ENCODE measurements at places on chromosomes 6 and 20.

- DNase-seq, result no peak
These were observed 268.5 kb upstream of the QKI start for GRCh38 chr6:163146036-163146435.

DNA sequence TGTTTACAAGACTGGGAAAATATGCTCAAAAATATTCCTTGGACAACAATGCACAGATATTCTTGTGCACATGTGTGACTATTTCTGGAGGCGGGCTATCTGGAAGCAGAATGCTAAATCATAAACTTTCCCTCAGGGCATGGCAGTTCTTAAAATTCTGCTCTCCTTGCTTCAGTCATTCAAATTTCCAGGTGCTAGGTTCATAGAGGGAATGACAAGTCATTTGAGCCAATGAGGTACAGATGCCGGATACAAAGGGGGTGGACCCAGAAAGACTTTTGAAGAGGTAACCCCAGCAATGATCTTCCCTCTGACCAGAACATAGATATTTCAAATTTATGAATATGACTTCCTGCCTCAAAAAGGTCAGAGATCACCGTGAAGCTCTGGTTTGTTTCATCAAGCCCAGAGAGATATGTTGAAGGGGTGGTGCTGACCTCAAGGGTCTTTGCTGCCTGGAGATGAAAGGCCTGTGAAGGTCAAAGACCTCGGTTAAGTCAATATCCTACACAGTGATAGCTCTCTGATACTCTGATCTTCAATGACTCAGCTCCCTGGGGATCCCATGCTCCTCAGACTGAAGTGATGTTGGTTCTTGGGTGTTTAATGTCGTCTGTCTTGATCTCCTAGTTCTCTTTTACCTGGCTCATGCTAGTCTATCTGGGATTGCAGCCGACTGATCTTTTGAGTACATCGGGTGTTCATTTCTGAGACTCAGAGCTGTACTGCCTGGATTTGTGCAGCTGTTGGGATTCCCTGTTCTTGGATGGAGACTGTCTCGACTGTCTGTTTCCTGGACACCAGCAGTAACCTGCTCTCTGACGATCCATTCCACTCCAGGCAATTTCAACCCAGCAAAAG lies 47.5 kb upstream of the TSHZ2 start:
- DNase-seq, result no peak

GRCh38 chr6:48151142-48151541 lies 40.1 kb upstream of the PTCHD4 start:
- DNase-seq, result no peak

GRCh38 chr20:23683807-23684206 lies 5.0 kb downstream of the CST4 start:
- no peak for DNase-seq

DNA sequence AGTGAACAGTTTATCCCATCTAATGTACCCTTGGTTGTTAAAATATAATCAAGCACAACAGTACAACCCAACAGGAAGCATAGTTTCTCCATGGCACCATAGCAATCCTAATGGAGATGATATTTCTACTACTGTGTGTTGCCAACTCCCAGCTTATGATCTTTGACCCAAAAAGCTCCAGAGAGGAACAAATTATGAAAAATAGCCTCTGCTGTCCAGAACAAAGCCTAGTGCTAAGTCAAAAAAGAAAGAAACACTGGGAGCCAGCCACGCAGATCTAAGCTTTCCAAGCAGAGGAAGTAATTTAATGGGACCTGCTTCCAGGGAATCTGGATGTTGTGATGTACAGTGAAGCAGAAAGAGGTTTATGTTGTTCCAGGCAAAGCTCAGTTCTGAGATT lies 52.2 kb upstream of the TASP1 start:
- no peak for DNase-seq

DNA sequence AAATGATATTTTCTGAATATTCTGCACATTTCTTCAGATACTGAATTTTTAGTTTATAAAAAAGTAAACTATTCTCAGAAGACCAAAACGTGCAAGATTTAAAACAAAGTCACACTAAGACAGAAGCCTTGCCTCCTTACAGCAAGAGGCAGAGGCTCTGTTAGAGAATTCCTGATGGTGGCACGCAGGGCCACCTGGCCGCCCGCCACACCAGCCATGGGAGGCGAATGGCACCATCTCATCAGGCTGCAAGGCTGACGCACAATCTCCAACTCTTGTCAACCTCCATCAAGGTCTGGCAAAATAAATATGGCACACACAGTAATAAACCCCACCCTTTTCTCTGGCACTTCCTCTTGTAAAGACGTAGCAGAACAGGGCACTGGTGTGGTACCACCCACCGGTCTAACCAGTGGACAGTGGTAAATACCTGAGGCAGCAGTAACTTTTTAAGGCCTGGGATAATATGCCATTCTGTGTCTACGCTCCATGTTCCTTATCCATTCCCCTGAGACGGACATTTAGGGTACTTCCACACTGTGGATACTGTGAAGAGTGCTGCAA lies 111.4 kb downstream of the WDR27 start:
- DNase-seq, result no peak

- DNase-seq, result no peak
These were observed 367.6 kb downstream of the THBS2 start for GRCh38 chr6:168885751-168886742.

DNA sequence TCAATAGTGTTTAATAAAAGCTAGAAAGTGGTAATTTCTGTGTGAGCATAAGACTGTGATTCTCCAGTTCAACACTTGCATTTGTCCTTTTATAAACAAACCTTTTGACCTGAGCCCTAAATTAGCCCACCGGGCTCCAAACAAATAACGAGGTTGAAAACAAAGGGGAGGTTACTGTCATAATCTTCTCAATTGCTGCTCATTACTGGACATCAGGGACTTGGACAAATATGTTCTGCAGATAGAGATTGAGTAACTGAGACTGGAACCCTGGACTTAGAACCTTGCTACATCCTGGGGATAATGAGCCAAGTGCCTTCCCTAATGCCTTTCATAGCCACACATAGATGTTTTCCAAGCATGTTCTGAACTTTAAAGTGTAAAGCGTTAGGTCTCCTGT lies 84.2 kb upstream of the PCSK2 start:
- no peak for DNase-seq

DNA sequence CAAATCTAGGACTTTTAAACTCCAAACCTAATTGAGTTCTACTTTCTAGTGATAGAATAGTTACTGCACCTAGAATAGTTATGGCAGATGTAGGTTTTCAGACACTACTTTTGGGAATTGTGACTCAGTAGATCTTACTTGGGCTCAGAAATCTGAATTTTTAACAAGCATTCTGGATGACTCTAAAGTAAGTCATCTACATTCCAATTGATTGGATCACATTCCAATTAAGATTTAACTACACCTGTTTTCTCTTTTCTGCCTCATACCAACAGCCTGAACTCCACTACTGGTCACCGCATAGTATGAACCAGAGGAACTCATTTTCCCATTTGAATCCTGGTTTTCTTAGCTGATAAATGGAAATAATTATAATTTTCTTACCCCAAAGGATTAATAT lies 49.5 kb upstream of the TFAP2D start:
- no peak for DNase-seq

- no peak for DNase-seq
These were observed 158.2 kb downstream of the AKAP7 start for GRCh38 chr6:131293472-131293911.

DNA sequence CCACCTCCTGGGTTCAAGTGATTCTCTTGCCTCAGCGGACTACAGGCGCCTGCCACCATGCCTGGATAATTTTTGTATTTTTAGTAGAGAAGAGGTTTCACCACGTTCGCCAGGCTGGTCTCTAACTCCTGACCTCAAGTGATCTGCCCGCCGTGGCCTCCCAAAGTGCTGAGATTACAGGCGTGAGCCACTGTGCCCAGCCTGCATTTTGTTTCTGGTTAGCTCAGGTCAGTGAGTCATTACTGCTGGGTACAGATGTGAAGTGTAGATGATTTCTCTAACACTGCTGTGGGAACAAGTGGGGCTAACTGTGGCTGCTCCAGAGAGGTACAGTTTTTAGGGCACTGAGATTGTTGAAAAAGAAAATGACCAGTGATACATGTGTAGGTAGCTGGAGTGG lies 188.6 kb downstream of the PRL start:
- peak; percentile 9 for DNase-seq

DNA sequence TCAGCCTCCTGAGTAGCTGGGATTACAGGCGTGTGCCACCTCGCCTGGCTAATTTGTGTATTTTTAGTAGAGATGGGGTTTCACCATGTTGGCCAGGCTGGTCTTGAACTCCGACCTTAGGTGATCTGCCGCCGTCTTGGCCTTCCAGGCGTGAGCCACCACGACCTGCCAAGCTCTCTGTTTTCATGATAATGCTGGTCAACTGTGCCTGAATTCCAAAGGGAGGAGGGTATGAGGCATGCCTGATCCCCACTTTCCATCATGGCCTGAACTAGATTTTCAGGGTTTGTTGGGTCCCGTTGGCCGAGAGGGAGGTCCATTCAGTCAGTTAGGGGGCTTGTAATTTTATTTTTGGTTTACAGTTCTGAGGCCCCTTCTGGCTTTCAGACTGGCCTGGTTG lies 28.0 kb upstream of the ANGPT4 start:
- no peak for DNase-seq

- no peak for DNase-seq
These were observed 2.3 kb downstream of the PM20D2 start for GRCh38 chr6:89148016-89148750.

DNA sequence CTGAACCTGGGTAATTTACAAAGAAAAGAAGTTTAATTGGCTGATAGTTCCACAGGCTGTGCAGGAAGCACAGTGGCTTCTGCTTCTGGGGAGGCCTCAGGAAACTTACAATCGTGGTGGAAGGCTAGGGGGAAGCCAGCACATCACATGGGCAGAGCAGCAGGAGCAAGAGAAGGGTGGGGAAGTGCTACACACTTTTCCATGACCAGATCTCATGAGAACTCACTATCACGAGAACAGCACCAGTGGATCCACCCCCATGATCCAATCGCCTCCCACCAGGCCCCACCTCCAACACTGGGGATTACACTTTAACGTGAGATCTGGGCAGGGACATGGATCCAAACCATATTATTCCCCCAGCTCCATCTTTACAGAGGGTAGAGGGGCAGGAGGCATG lies 166.4 kb downstream of the NFATC2 start:
- peak; percentile 58 for DNase-seq

DNA sequence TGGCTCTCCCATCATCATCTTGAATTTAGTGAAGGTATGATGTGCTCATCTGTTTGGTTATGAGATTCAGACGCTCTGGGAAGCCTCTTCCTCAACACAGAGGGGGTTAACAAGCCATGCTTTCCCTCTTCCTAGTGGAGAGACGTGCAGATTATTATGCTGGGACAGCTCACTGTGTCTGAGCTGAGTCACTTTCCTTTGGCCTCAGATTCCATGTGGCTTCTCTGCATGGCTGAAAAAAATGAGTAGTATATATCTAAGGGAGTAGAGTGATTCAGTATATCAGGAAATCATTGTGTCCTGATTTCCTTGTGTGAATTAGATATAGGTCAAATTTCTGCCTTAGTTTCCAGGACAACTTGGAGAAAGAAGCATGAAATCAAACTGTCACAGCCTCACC lies 52.6 kb downstream of the FIG4 start:
- no peak for DNase-seq

- DNase-seq, result no peak
These were observed 61.4 kb upstream of the IL20RA start for GRCh38 chr6:137106183-137106582.

Measured in hematopoietic multipotent progenitor cell treated with erythropoietin and hydrocortisone succinate and interleukin-3 and kit ligand, for 4 days (in vitro differentiated cells).